ENCODE measurements at places on chromosomes 2 and 18.
A peak's percentile ranks its signal among the peaks of the same experiment; 100 is the strongest.

DNA sequence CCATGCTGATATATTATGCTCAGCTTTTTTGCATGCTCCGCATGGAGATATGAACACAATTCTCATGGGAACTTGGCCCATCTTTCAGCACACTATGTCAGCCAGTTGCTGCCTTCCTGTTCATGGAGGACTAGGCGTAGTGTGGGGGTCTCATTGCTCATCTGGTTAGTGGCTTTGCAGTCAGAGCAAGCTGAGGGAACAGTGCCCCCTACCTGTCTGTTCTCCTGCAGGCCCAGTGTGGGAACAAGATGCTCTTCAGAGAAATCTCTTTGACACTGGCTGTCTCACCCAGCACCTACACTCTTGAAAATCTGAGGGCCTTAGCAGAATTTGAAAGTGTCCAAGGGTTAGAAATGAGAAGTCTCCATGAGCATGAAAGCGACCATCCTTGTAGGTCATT is 47.1 kb downstream of the SPTBN1 start:
- DNase-seq, result no peak

GRCh38 chr2:100119235-100119634 is 23.2 kb downstream of the AFF3 start:
- no peak for DNase-seq

GRCh38 chr2:43340945-43341356 is 114.5 kb upstream of the ZFP36L2 start:
- DNase-seq, result no peak

DNA sequence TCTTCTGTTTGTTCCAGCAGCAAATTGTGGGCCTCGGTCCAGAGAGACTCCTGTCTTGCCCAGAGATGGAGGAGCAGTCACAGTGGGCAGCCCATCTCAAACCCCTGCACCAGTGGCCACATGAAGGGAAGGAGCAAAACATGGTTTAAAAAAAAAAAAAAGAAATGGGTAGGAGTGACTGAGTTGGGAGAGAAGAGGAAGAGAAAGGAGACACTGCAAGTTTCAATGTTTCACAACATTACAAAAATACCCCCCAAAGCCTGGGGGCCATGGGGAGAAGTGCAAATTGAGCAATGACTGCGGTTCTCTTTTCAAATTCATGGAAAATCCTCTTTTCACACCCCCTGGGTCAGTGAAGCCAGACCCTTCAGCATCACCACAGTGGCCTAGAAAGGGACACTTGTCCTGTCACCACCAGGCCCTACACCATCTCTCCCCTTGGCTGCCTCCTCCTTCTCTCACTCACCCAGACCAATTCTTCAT is 117.1 kb downstream of the ZFP36L2 start:
- no peak for DNase-seq

DNA sequence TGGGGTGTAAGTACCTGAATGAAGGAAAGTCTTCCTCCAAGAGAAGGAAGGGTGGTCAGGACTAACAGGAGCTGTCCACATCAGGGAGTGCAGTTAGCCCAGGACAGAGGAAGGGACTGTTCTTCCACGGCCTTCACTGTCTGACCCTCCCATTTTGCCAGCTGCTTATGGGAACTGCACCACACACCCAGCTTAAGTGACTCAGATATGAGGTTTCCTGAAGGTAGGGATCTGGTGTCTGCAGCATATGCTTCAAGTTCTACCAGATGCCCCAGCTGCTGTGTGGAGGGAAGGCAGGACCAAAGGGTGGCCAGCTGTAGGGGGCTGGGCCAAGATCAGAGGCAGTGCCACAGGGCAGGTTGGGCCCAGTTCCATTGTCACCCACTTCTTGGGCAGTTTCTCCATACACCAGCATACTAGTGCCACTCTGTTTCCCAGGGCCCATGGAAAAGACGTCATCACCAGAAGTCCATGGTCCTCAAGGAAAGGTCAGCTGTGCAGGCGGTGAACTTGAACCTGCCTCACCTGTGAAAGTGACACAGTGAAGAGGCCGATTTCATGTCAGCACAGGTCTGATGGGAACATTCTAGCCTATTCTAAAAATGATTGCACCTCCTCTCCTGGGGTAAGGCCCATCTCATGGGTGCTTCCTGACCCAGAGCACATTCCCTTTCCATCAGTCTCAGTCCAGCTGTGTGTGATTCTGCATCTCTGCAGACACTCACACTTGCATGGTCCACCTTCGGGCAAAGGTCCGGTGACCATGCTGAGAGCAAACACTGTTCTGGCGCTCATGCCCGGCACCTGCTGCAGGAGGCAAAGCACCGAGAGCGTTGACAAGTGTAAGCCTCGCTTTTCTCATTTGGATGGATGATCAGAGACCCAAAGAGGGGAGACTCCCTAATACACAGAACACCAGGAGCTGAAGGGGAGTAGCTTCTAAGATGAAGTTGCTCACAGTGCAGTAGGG is 68.0 kb downstream of the ACAA2 start:
- no peak for DNase-seq

DNA sequence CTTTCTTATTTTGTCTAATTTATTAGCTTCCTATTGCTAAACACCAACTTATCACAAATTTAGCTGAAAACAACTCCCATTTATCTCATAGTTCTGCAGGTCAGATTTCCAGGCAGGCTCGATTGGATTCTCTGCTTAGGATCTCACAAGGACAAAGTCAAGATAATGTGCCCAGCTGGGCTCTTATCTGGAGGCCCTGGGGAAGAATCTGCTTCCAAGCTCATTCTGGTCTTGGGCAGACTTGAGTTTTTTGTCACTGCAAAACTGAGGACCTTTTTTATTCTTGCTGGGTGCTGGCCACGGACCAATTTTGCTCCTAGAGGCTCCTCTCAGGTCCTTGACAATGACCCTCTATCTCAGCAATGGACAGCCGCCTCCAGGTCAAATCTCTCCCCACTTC is 215.5 kb downstream of the TRIB2 start:
- no peak for DNase-seq

- DNase-seq, result no peak
Observed at GRCh38 chr2:179272406-179273192, 8.0 kb upstream of the SESTD1 start.

GRCh38 chr2:185456517-185456916 is 282.1 kb upstream of the FSIP2 start:
- peak; percentile 11 for DNase-seq

DNA sequence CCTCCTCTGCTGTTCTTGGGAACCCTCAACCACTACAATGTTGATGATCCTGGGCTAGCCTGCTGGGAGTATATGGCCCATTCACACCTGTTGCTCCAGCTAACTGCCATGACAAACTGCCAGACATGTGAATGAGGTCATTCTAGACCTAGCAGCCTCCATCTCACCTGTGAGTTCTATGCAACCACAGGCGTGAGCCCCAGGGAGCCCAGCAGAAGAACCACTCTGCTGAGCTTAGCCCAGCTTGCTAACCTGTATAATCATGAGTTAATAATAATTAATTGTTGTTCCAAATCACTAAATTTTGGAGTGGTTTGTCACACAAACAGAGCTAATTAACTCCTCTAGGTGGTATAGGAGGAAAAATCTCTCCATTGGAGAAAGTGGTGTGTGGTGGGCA is 24.7 kb upstream of the CELF4 start:
- DNase-seq, result no peak

GRCh38 chr18:22132258-22132657 is 37.1 kb upstream of the GATA6 start:
- no peak for DNase-seq

DNA sequence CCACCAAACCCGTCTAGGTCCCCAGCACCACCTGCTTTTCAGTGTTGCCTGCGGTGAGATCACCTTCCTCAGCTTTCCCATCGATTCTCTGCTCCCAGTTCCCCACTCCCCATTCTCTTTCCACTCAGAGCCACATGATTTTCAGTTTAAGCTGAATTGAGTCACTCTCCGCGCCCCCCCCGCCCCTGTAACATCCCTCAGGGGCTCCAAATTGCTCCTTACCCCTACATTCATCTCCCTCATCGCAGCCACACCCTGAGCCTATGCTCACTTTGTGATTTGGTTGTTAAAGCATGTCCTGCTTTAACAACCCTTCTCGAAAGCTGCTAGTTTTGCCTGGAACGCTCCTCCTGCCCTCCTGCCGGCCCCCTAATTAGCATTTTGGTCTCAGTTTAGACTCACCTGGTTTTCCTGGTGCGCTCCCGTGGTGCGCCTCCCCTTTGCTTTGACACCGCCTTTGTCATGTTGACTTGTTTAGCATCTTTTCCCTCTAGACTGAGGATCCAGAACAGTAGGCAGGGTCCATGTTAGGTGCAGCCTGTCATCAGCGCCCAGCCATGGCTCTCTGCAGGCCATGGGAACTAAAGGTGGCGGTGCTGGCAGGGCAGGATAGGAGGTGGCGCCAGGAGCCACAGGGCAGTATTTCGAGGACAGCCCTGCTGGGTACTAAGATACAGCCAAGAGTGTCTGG is 60.8 kb downstream of the ST3GAL5 start:
- DNase-seq, result no peak

DNA sequence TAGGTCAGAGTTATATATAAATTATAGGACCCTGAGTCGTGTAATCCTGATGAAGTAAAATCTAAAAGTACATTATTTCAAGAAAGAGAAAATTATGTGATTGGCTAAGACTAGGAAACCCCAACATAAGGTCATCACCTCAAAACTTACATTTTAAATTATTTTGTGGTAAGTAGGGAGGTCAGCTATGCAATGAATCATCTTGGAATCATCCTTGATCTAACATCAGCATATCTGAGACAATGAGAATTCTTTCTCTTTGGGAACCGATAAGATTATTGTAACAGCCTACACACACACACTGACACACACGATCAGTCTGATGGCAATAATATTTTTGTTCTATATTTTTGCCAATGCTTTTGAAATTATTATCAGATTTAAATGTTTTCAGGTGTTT is 904.8 kb upstream of the CHAC2 start:
- DNase-seq, result peak; percentile 76

DNA sequence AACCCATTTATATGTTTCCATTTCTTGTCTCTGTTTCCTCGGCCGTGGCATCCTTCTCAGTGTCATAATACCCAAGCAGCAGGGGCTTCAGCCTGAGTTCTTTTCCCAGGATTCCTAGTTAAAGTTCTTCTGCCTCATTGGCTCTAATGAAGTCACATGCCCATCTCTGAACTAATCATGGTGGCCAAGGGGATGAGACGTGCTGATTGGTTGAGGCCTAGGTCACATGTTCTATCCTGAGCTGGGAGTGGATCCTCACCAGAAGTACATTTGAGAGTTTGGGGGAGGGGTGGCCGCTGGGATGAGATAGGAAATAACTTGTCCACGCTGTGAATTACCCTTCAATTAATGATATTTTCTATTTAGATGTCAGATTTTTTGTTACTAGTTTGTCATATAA is 3.8 kb upstream of the UGT1A5 start:
- no peak for DNase-seq

- no peak for DNase-seq
Observed at GRCh38 chr2:231685349-231686191, 22.8 kb upstream of the PTMA start.

Measured in non-pigmented ciliary epithelial cell (primary cell).